ENCODE measurements at places on chromosomes 4 and X.

DNA sequence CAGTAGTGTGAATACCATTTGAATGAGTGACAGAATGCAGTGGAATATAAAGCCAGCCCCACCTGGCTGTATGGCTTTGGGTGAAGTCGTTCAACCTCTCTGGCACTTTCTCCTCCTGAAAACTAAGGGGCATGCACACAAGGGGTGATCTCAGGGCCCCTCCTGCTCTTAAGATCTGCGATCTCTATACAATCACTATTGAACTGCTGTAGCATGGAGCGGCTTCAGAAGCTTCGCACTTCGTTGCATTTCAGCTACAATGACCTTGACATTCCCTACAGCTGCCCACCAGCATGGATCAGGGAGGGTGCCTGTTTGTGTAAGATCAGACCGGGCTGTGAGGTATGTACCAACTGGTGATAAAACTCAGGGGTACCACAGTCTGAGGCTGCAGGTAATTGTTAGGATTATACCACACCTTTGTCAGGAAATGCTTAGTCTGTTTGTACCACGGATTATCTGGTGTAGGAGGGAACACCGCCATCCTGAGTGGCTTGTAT, 85.2 kb downstream of the AASDH start:
- no peak for DNase-seq

- DNase-seq: no peak
Observed at GRCh38 chr4:84220990-84221389, 278.1 kb downstream of the NKX6-1 start.

DNA sequence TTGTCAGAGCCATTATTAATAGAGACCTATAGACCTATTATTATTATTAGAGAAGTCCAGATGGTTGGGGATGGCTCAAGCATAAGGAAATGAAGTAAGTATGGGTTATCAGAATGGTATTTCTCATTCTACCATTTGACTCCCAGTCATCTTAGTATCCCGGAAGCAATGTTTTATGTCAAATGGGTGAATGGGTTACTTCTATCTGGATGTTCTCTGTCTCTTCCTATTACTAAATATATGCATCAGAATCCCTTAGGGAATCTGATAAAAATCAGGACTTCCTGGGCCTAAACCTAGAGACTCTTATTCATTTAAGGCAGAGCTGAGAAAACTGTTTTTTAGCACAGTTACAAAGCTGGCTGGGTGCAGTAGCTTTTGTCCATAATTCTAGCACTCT, 149.9 kb downstream of the SLC10A7 start:
- DNase-seq: no peak

- DNase-seq: no peak
Observed at GRCh38 chr4:14193601-14194000, 566.1 kb upstream of the BOD1L1 start.

GRCh38 chr4:121952290-121952689, 430 bp upstream of the TRPC3 start:
- no peak for DNase-seq

- DNase-seq: no peak
Observed at GRCh38 chrX:73812256-73812655, 249.3 kb downstream of the CHIC1 start.

- DNase-seq: no peak
Observed at GRCh38 chrX:150032742-150033141, 94.5 kb upstream of the EOLA2 start.

- DNase-seq: no peak
Observed at GRCh38 chr4:69497076-69497475, 1.4 kb upstream of the UGT2B4 start.

- DNase-seq: no peak
Observed at GRCh38 chrX:17414027-17414658, 39.1 kb downstream of the NHS start.

DNA sequence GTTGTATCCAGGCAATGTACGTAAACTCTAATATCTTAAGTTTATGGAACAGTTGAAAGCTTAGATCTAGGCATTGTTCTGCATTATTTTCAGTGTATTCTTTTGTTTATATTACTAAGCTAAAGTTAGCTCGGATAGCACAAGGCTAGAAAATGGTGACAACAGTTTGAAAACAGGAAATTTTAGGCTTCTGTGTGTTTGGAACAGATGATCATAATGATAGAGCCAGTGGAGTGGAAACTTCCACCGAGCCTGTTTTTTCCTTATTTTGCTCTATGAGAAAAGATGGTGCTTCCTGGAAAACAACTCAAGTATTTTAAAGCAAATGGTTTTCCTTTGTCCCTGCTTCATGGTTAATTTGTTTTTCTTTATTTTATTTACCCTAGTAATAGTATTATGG, 70.8 kb downstream of the GAB1 start:
- DNase-seq: no peak

GRCh38 chr4:120667102-120667501, 255.4 kb downstream of the PRDM5 start:
- DNase-seq: no peak

DNA sequence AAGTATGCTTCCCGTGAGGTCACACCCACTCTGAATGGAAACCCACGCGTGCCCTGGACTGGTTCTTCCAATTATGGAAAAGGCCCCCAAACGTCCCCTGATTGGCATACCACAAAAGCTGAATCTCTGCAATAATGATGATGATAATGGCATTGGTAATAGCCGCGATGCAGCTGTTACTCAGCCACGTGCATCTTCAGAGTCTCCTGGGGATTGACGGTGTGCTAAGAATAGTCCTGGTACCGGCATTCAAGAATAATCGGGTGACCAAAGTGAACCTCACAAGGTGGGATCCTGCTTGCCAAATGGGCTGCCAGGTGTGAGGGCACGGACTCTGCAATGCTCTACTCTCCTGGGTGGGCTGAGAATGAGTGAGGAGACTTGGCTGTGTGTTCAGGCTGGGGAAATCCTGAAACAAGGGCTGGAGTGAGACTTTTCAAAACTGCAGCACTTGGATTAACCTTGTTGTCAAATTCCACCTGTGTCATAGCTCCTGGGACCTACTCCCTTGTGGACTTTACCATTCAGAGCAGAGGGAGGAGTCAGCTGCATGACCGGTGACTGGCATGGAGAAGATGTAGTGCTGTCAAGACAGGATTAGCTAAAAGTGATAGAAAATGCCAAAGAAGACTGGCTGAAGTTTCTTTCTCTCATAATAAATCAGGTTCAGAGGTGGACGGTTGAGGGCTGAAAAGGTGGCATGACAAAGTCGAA, 615.4 kb downstream of the MID1IP1 start:
- DNase-seq: no peak

DNA sequence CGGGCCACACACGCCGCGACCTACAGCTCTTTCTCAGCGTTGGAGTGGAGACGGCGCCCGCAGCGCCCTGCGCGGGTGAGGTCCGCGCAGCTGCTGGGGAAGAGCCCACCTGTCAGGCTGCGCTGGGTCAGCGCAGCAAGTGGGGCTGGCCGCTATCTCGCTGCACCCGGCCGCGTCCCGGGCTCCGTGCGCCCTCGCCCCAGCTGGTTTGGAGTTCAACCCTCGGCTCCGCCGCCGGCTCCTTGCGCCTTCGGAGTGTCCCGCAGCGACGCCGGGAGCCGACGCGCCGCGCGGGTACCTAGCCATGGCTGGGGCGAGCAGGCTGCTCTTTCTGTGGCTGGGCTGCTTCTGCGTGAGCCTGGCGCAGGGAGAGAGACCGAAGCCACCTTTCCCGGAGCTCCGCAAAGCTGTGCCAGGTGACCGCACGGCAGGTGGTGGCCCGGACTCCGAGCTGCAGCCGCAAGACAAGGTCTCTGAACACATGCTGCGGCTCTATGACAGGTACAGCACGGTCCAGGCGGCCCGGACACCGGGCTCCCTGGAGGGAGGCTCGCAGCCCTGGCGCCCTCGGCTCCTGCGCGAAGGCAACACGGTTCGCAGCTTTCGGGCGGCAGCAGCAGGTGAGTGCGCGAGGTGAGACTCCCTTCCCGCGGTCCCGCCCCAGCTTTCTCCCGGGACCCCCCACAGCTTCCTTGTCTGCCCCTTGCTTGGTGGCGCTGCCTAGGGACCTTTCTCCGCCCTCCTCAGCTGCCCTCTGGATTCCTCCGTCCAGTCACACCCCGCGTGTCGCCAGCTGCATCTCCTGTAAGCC, 678 bp downstream of the BMP3 start:
- no peak for DNase-seq

GRCh38 chr4:57490520-57491255, 380.5 kb upstream of the IGFBP7 start:
- DNase-seq: no peak

GRCh38 chr4:7333801-7334421, 100.8 kb downstream of the PSAPL1 start:
- no peak for DNase-seq

- DNase-seq: no peak
Observed at GRCh38 chrX:110430293-110431076, 71.8 kb downstream of the RTL9 start.

DNA sequence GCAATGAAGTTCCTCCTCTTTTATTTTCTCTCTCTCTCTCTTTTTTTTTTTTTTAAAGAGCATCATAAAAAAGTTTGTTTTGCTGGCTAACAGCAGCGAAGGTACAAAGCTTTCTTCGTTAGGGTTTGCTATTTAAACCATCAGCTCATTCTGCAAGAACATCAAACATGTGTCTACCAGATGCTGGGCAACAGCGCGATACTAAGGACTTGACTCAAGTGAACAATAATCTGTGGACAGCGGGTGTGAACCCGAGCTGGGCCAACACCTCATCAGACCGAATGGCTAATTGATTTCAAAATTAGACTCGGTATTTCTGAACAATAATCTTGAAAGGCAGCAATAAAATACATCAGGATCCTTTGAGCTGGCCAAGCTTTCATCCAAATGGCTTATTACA, 246.4 kb downstream of the FBXO8 start:
- DNase-seq: no peak
